Ovary (tissue), 10 donors: ENCODE measurements at places on chromosomes 6 and 20. TPM values are rescaled to one million over a fixed set of nuclear protein-coding genes. Genes with fewer than 3 reads are reported as not detected.
A peak's percentile ranks its signal among the peaks of the same experiment; 100 is the strongest.

Gene KCNK15
- total RNA-seq, result 5.0 TPM

Gene BTNL2
- total RNA-seq, result not detected

Gene ENPP1
- total RNA-seq, result 10.2 TPM

Gene SOBP
- total RNA-seq, result 19.6 TPM

- H3K4me3 ChIP-seq, result no peak overlapping the region
- no peak for DNase-seq
- no peaks in the 10 kb centered on the region for H3K4me1 ChIP-seq
Observed at GRCh38 chr6:4102687-4103244, 23.8 kb upstream of the FAM217A start.

DNA sequence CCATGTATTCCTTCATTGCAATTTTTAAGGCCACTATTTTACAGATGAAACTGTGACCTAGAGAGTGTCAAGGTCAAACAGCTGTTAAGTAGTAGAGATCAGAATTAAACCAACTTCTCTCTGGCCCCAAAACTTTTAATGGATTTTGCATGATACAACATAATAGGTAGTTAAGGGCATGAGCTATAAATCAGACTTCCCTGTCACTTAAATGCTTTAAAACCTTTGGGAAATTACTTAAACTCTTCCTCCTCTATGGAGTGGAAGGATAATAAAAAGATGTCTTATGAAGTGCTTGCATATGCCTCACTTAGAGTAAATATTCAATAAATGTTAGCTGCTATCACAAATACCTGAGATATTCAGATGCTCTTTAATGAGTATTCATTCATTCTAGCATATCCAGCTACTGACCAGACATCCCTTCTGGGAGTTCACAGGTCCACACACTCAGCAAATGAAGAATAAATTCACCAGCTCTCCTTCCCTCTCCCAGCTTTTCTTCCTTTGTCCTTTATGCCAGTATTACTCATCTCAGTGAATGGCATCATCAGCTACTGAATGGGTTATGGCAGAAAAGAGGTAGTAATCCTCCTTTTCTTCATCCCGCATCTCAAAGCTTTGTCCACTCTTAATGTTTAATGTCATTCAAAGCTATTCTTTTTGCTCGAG is 36.2 kb downstream of the EYA4 start:
- H3K27me3 ChIP-seq, result no peaks in the 10 kb centered on the region
- no peak overlapping the region for H3K27ac ChIP-seq
- no peak for DNase-seq
- no peak overlapping the region for H3K4me3 ChIP-seq
- no peaks in the 10 kb centered on the region for H3K36me3 ChIP-seq

GRCh38 chr6:1059596-1059995 is 252.3 kb upstream of the FOXQ1 start:
- no peak for DNase-seq
- H3K27me3 ChIP-seq, result no peaks in the 10 kb centered on the region
- H3K36me3 ChIP-seq, result no peaks in the 10 kb centered on the region

- no peaks in the 10 kb centered on the region for H3K27me3 ChIP-seq
- H3K4me3 ChIP-seq, result no peak overlapping the region
- peaks cover 11% of the 10 kb centered on the region for H3K4me1 ChIP-seq
- H3K36me3 ChIP-seq, result no peaks in the 10 kb centered on the region
- no peak for DNase-seq
- no peak overlapping the region for H3K27ac ChIP-seq
Observed at GRCh38 chr20:48618052-48618451, 209.7 kb downstream of the PREX1 start.

- H3K4me1 ChIP-seq, result no peaks in the 10 kb centered on the region
- H3K27ac ChIP-seq, result no peak overlapping the region
- H3K36me3 ChIP-seq, result no peaks in the 10 kb centered on the region
- H3K4me3 ChIP-seq, result no peak overlapping the region
- H3K27me3 ChIP-seq, result no peaks in the 10 kb centered on the region
Observed at GRCh38 chr6:40723967-40724366, 136.8 kb upstream of the LRFN2 start.

DNA sequence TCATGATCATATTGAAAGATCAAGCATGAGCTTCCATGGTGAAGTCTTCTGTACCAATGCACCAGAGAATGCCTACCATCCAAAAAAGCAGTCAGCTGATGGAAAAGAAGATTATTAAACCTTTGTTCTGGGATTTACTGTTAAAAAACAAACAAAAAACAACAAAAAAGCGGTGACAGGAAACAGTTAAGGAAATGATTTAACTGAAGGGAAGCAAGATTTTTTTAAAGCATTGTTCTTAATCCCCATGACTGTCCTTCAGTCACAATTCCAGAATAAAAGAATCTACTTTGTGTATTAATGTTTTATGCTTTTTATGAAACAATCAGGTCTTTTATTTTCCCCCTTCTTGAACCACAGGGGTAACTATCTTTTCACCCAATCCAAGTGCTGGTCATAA is 23.9 kb downstream of the FAM162B start:
- no peak for DNase-seq
- no peaks in the 10 kb centered on the region for H3K4me1 ChIP-seq
- H3K27me3 ChIP-seq, result no peaks in the 10 kb centered on the region
- H3K36me3 ChIP-seq, result no peaks in the 10 kb centered on the region
- H3K27ac ChIP-seq, result no peak overlapping the region

DNA sequence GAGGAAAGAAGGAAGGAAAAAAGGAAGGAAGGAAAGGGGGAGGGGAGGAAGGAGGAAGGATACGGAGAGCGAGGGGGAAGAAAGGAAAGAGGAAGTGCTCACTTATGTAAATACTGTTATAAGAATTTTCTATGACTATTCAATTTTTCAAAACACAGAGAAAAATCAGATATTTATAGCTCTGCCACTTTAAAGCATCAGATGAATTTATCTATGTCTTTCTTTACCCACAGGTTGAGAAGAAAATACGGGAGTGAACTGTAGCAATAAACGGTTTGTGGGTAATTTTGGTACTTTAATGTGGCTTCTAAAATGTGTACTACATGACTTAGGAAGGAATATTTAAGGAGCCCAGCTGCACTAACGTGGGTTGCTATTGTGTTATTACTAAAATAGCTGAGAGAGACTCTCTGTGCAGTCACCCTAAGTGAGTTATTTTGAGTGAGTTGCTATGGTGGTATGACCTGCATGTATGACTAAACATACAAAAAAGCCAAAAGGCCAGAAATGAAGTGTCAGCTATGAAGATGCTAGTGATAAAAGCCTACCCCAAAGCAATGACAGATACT is 225.5 kb downstream of the SOD2 start:
- no peak overlapping the region for H3K27ac ChIP-seq
- no peaks in the 10 kb centered on the region for H3K4me1 ChIP-seq
- H3K36me3 ChIP-seq, result no peaks in the 10 kb centered on the region

DNA sequence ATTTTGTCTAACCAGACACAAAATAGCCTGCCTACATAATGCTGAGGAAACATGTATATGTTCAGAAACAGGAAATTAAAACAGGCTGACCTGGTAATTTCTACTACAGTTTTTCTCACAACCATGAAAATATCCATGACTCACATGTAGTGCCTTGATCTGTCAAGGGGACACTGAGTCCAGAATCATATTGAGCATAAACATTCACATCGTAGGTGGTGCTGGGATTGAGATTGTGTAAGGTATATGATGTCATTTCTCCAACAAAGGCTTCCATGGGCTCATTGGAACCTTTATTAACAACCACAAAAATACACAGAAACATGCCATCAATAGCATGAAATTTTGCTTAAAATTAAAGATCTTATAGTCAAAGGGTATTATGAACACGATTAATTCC is 80.9 kb downstream of the COL12A1 start:
- no peaks in the 10 kb centered on the region for H3K27me3 ChIP-seq
- no peak overlapping the region for H3K4me3 ChIP-seq
- H3K27ac ChIP-seq, result no peak overlapping the region
- no peaks in the 10 kb centered on the region for H3K36me3 ChIP-seq

- no peak overlapping the region for H3K27ac ChIP-seq
- no peak for DNase-seq
- H3K36me3 ChIP-seq, result no peaks in the 10 kb centered on the region
- no peaks in the 10 kb centered on the region for H3K27me3 ChIP-seq
Observed at GRCh38 chr20:46624946-46625345, 26.3 kb downstream of the SLC13A3 start.

DNA sequence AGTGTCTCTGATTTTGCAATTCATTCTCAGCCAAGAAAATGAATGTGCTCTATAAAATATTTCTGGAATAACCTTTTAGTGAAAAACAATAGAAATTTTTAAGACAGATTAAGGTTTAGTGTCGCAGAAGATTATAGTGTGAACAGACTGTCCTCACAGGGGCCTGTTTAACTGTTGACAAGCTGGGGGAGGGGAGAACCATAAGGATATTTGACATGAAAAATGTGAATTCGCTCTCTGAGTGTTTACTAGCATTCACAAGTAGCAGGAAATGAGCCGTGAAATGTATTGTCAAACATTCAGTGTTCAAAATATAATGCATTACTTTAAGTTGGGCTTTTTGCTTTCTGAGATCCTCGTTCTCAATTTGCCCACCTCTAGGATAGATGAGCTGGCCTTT is 134.8 kb upstream of the TSHZ2 start:
- no peaks in the 10 kb centered on the region for H3K27me3 ChIP-seq
- H3K27ac ChIP-seq, result no peak overlapping the region
- no peak for DNase-seq
- no peaks in the 10 kb centered on the region for H3K36me3 ChIP-seq
- H3K4me3 ChIP-seq, result no peak overlapping the region
- H3K4me1 ChIP-seq, result no peaks in the 10 kb centered on the region

DNA sequence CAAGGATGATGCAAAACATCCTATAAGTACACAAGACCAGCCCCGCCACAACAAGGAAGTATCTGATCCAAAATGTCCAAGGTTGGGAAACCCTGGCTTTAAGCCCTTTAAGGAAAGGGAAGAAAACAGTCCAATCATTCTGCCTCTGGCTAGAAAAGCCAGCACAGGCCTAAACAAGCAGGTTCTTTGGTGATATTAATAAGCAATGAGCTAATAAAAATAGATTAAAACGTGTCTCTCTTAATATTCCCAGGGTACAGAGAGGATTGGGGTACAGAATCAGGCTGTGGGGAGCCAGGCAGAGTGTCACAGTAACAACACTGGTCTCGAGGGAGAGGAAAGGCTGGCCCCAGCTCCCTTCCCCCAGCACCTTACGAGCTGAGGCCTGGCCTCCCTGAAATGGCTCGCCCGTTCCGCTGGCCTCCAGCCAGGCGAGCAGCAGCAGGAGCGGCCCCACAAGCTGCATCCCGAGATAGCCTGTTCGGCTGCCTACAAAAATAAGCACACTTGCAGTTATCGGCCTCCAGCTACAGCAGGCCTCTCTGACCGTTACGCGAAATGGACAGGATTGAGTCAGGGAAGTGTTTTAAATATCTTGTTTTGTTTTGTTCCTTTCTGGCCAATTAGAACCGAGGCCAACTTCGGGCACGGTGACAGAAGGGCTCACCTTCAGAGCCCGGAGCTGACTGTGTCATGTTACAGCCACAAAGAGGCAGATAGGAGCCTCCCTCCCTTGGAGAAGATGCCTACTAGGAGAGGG is 4.0 kb upstream of the ZMYND8 start:
- DNase-seq, result peak; percentile 86
- no peaks in the 10 kb centered on the region for H3K36me3 ChIP-seq
- peaks cover 38% of the 10 kb centered on the region for H3K4me1 ChIP-seq
